ENCODE measurements at places on chromosomes 6 and 20. TPM values are rescaled to one million over a fixed set of nuclear protein-coding genes. Genes with fewer than 3 reads are reported as not detected.

DNA sequence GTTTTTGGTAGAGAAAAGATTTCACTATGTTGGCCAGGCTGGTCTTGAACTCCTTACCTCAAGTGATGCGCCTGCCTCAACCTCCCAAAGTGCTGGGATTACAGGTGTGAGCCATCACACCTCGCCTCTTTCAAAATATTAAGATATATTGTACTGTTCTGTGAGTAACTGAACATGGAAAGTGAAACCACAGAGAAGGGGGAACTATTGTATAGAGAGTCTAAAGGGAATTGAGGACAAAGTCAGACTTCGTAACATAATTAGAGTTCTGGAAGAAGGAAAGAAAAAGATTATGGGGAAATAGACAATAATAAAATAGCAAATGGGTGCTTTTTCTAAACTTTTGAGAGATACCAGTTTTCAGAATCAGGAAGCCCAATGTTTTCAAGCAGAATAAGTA is 17.4 kb upstream of the AKAP7 start:
- DNase-seq: no peak

Gene MYCT1
- total RNA-seq: 7.5 TPM

Gene FAM83C
- total RNA-seq: not detected

DNA sequence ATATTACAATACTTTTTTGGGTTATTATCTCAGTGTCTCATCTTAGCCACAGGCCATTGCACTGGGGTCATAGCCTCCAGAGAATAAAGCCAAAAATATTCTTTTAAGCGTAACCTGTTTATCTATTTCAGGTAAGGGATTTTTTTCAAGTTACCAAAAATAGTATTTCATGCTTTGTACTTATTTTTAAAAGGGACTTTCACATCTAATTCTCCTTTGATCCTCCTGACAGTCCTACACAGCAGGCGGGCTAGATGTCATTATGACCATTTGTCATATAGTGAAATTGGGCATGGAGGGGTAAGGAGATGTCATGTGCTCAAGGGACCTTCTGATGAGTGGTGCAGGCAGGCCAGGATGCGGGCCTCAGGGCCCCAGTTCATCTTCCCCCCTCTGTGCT is 68.9 kb downstream of the TBC1D7 start:
- DNase-seq: no peak

- DNase-seq: no peak
Measured at GRCh38 chr6:33415831-33416230, 2.1 kb downstream of the CUTA start.

GRCh38 chr6:40353967-40354452 is 233.2 kb downstream of the LRFN2 start:
- peak; percentile 86 for DNase-seq

Gene DNMT3B
- 0.50 TPM for total RNA-seq

DNA sequence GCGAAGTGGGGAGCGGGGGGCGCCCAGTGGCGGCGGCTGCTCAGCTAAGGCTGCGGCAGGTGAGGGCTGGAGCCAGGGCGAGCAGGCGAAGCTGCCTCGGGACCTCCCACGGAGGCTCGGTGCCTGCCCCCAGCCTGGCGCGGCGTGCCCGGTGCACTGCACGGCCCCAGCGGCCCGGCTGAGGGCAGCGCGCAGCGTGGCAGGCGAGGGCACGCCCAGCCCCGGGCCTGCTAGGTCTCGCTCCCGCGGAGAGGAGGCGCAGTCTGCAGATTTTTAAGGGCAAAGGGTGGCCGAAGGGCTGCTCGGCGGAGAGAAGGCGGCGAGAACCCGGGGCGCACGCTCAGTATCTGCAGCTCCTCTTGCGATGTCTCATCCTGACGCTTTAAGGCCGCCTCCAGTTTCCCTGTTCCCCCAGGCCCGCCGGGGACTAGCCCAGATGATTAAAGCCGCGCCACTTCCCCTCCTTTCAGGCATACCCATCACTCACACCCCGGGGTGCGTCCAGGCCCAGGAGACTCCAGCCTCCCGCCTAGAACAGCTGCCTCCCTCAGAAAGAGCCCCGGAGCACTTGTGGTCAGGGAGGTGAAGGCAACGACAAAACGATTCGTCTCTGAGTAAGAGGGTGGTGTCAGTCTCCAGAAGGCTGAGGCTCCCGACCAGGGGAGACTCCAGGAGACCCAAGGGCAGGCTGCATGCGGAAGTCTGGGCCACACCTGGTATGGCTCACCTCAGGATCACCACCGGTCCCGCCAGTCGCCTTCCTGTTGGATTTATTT is at the start of gene FERMT1:
Gene FERMT1, minus strand, starts transcription at position 158 of the 776 bp plus-strand sequence. CDS start 3,476 bp downstream, outside the sequence.
- peak; percentile 91 for DNase-seq

- no peak for DNase-seq
Measured at GRCh38 chr6:138546733-138547185, 47.5 kb upstream of the NHSL1 start.

DNA sequence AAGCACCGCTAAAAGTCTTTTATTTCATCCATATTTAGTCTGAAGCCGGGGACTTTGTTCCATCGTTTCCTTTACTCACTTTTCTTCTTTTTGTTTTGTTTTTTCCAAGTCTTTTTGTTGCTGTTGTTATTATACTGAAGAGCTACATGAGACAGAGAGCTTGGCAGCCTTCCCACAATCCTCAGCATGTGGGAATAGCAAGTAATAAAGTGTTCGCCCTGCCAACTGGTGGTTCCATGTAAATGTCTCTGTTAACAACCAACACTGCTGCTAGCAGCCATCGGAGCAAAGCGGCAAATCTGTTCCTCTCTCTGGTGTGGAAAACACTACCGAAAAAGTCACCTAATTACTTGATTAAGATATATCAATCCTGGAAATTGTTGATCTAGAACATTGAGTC is 437.8 kb upstream of the ID4 start:
- no peak for DNase-seq

- DNase-seq: no peak
Measured at GRCh38 chr20:57167971-57168701, 98.3 kb downstream of the BMP7 start.

DNA sequence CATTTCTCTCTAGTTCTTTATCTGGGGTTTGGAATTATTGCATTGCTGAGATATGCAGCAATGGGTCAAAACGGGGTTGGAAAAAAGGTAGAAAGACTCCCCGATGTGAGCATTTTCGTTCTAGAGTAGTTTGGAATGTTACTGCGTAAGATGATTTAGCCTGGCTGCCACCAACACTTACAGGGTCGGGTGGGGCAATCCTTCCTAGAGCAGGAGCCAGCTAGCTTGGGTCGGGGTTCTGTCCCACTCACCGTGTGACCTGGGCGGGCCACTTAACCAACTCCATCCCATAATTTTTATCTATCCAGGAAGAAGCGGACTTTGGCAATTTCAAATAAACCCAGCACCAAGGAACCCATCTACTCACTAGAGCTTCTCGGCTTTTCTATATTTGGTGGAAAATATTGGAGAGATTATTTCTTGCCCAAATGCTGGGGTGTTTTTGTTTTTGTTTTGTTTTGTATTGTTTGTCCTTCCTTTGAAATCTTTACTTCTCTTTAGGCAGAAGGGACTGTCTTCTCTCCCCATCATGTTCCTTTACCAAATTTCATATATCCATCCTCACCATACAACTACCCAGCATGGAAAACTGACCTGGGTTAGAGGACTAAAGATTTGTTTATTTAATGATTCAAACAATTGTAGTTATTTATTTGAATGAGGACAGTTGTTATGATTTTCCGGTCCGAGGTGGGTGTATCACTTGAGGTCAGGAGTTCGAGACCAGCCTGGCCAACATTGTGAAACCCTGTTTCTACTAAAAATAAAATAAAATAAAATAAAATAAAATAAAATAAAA is 72.4 kb downstream of the GPX5 start:
- DNase-seq: no peak

Gene DSP
- 9.4 TPM for total RNA-seq

Gene CTSZ
- 194 TPM for total RNA-seq

DNA sequence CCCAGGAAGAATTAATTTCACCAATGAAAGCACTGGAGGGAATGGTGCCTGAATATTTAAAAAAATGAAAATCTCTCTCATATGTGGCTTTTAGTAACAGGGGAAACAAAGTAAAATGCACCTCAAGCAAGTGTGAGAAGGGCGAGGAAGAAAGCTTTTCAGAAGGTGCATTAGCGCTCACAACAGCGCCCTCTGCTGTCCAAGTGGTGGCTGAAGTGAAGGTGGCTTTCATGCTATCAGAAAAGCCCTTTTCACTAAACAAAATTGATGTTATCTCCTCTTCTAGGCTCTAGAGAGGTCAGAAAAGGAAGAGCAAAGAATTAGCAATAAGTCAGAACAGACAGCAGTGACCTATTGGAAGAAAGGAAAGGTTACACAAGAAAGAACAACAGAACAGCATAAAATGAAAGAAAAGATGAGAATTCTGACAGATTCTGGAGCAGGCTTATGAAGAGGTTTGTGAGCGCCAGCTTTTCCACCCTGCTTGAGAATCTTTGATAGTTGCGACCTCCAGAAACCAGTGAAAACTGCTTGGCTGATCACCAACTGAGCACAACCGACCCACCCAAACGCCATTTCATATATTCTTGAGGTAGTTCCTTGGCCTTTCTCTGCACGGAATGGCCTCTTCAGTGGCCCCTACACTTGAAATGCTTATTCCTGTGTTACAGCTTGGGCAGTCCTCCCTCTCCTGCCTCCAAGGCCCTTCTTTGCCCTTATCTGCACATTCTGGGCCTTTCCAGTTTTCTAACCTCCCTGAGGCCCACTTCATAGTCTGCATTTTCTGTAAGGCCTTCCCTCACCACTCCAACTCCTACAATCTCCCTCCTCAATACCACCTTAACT is 45.3 kb downstream of the SMLR1 start:
- DNase-seq: no peak

DNA sequence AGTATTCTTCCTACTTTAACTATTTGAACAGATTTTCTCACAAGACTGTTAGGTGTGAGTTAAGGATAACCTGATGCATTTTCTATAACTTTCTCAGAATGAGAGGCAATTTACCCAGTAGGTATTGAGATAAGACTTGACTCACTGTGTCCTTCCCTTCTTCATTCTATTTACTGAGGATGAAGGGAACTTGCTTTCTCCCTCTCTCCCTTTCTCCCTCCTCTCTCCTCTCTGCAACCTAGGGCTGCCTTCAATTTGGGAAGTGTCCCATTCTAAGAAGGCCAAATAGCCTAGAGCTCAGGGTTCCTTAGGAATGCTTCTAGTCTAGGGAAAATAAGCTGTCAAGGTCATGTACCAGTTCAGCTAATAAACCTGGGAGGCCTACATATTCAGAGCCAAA is 3.2 kb downstream of the ECHDC1 start:
- no peak for DNase-seq

- DNase-seq: no peak
Measured at GRCh38 chr6:36327919-36328236, 8.8 kb downstream of the BNIP5 start.

DNA sequence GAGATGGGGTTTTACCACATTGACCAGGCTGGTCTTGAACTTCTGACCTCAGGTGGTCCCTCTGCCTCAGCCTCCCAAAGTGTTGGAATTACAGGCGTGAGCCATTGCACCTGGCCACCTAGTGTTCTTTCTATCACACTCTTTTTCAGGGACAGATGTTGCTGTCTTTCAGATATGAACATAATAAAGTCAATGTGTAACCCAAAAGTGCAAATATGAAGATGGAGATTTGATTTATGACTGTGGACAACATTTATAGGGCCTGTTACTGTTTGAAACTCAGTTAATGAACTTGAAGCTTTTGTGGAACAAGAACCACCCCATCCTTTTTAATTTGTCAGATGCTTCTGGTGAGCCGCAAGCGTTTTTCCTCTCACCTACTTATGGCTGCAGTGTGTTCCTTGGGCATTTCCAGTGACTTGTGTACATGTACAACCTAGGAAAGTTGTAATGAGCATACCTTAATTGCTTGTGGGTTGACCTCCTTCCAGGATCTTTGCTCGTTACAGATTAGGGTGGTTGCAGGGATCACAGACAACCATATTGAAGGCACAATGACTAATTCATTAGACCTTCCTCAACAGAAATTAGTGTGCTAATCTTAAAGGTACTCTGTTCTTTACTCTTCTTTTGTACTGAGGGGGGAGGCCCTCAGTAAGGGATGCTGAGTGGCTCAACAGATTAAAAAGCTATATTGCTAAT is 6.8 kb downstream of the TBPL1 start:
- DNase-seq: no peak

DNA sequence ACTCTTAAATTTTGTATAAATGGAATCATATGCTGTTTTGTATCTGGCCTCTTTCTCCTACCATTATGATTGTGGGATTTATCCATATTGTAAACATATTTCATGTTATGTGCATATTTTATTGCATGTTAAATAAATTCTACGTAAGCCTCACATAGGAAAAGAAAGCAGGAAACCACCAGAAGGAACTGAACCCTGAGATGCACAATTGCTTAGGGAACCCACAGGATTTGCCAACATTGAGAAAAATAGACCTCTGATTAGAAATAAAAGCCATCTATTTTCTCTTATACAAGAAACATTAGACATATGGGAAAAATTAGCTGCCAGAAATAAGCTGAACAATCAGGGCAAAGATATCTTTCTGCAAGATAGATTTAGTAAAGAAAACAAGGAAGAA is 111.2 kb upstream of the CARMIL1 start:
- DNase-seq: no peak

Gene GPSM3
- 17.4 TPM for total RNA-seq

Gene TUBB2B
- 18.7 TPM for total RNA-seq

Gene BMP5
- total RNA-seq: 1.3 TPM

- no peak for DNase-seq
Measured at GRCh38 chr6:151009576-151009975, 144.1 kb downstream of the MTHFD1L start.

GRCh38 chr6:141848029-141848890 is 284.5 kb upstream of the GJE1 start:
- DNase-seq: no peak

DNA sequence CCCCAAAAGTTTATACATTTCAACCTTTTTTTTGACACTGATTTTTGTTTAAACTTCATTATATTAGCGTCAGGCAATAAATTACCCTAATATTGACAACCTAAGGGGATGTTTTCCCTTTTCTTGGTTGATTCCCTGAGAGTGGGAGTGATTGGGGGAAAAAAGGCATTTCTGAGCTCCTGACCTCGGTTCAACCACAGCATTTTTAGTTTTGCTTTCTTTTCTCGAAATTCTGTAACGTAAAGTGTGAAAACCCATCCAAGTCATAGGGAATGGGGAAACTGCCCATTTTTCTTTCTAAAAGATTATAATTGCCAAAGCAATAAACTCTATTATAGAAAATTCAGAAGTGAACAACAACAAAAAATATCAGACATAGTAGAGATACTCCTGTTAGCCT is 67.9 kb upstream of the SPACA1 start:
- no peak for DNase-seq

GRCh38 chr6:56448046-56448445 is 194.6 kb downstream of the DST start:
- DNase-seq: no peak
